ENCODE measurements at places on chromosomes 4 and X.

DNA sequence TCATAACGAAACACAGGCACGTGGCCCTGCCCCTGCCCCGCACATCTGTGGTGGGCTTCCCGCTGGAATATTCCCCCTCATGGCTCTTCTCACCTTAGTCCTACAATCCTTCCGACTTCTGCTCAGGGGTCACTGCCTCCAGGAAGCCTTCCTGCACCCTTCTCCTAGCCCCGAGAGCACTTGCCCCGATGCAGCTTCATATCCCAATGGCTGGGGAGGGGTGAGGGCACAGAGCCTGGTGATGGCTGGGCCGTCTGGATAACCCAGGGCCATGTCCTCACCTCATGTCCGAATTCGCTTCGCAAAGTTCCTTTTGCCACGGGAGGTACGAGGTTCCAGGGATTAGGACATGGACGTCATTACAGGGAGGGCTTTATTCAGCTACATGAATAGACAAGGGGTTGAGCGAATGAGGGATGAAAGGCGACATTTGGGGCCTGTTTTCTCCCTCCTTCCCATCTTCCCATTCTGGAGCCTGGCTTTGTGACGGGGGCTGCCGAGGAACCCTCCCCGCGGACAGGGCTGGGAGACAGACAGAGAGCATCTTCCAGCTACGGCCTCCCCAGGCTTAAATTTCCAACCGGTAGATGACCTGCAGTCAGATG, 35.5 kb upstream of the HMX1 start:
- no peak for DNase-seq

- DNase-seq: no peak
These were observed 17.3 kb upstream of the FGF5 start for GRCh38 chr4:80249144-80249543.

GRCh38 chr4:186900232-186900900, 176.7 kb upstream of the FAT1 start:
- no peak for DNase-seq

DNA sequence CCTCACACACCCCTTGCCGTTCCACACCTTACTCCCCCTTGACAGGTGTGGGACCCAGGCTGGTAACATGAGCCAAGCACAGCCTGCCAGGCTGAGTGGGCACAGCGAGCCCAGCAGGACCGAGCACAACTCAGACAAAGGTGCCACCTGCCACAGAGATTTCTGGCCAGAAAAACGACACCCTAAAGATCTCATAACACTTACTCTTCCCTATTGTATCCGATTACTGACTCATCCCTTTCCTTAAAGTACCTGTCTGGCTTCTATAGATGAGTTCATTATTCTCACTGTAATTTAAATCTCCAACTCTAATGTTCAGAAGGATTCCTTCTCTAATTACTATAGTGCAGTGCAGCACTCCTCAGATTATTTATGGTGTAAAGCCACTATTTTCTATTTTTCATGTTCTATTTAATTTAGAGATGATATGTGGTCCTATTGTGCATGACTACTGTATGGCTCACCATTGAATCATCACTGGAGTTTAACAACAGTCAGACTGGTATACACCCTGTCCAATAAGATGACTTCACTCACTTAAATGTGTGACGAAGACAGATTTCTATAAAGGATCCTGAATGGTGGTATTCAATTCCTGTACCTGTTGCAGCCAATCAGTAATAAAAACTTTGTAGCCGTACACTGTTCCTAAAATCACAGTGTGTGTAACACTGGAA, 7.6 kb upstream of the SYTL5 start:
- no peak for DNase-seq

GRCh38 chr4:3122081-3122563, 47.6 kb downstream of the HTT start:
- DNase-seq: no peak
